ENCODE measurements at places on chromosomes 11 and 22.

DNA sequence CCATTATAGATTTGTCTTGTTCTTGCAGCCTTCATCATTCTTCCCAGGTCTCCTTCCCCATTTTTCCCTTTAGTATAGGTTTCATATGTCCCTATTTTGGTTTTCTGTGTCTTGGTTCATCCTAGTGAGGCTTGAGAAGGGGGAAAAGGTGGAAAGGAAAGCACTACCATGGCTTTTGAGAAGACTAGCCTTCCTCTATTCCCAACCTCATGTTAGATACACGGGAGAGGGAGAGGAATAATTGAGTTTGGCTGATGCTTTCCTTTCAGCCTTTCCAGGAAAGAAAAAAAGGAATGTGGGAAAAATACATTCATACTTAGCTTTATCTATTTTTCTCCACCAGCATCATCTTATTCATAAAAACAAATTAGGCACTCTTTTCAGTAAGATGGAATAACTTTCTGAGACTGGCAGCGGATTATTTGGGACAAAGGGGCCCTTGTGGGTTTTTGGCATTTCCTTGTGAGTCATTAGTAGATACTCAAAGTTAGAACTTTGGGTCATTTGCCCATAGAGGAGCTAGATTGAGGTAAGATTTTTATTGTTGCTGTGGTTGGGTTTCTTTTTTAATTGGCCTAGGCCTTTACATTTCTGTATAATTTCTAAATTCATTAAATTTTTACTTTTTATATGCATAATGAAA lies 23.8 kb downstream of the CAPRIN1 start:
- DNase-seq = no peak

- DNase-seq = no peak
Observed at GRCh38 chr11:28439403-28439802, 331.2 kb downstream of the METTL15 start.

DNA sequence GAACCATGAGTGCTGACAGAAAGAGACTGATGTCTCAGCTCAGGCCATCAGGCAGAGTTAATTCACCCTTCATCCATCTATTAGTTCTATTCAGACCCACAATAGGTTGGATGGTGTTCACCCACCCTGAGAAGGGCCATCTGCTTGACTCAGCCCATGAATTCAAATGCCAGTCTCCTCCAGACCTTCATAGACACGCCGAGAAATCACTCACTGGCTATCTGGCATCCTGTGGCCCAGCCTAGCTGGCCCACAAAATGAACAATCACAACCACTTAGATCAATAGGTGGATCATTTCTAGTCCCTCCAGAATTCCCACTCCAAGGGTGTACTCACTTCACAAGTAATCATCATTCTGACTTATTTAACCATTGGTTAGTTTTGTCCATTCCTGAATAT lies 58.2 kb downstream of the MYEOV start:
- no peak for DNase-seq

DNA sequence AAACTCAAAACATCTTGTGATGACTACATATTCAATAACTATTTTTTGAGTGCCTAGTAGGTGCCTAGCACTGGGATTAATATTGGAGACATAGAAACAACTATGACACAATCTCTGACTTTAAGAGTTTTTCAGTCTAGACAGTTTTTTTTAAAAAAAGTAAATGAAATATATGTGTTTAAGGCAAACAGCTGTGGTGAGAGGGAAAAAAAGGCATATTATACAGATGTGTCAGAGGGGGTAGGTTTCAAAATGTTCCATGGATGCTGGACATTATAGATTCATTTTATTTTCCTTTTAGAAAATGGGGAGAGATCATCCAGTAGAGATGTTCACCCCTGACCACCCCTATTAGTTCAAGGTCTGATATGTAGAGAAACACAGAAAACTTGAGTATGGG lies 90.8 kb downstream of the LUZP2 start:
- no peak for DNase-seq

- DNase-seq = no peak
Observed at GRCh38 chr11:70201882-70202861, 924 bp upstream of the FADD start.

- no peak for DNase-seq
Observed at GRCh38 chr22:20182365-20182764, 31.5 kb upstream of the CCDC188 start.

- DNase-seq = no peak
Observed at GRCh38 chr11:131999084-131999483, 628.7 kb downstream of the NTM start.

GRCh38 chr11:94948070-94948617 lies 25.2 kb downstream of the CWC15 start:
- DNase-seq = no peak

GRCh38 chr11:116507849-116508695 lies 264.7 kb downstream of the BUD13 start:
- DNase-seq = no peak

Data from GM20000 (cell line).